ENCODE measurements at places on chromosomes 11 and 22. TPM values are rescaled to one million over a fixed set of nuclear protein-coding genes. Genes with fewer than 3 reads are reported as not detected.

The LRRC32 gene
- total RNA-seq: 0.07 TPM

The SLC22A8 gene
- total RNA-seq: not detected

The GPHA2 gene
- total RNA-seq: not detected

The SLC5A12 gene
- total RNA-seq: 0.34 TPM

The CCDC134 gene
- 7.2 TPM for total RNA-seq

The HPX gene
- 1.00 TPM for total RNA-seq

The SNRPD3 gene
- total RNA-seq: 165 TPM

The SPDYC gene
- total RNA-seq: not detected

The OR51E1 gene
- total RNA-seq: not detected

The FGF19 gene
- total RNA-seq: not detected

The CAPN5 gene
- 2.1 TPM for total RNA-seq

The CARD18 gene
- total RNA-seq: not detected

The TENM4 gene
- 11.6 TPM for total RNA-seq
